ENCODE measurements at places on chromosomes 2 and 18. TPM values are rescaled to one million over a fixed set of nuclear protein-coding genes. Genes with fewer than 3 reads are reported as not detected.
A peak's percentile ranks its signal among the peaks of the same experiment; 100 is the strongest.

CCL20 gene
- polyA plus RNA-seq = not detected

PLCD4 gene
- 0.21 TPM for polyA plus RNA-seq

MEMO1 gene
- polyA plus RNA-seq = 26.9 TPM

CXXC1 gene
- polyA plus RNA-seq = 136 TPM

RGPD5 gene
- polyA plus RNA-seq = 2.7 TPM

C2orf72 gene
- polyA plus RNA-seq = 1.7 TPM

TEKT4 gene
- polyA plus RNA-seq = not detected

TAF1B gene
- polyA plus RNA-seq = 5.4 TPM

CLEC4F gene
- polyA plus RNA-seq = not detected

NDUFB3 gene
- 15.5 TPM for polyA plus RNA-seq

SOWAHC gene
- 3.1 TPM for polyA plus RNA-seq

STAT1 gene
- polyA plus RNA-seq = 18.1 TPM

GRCh38 chr2:112960230-112960825 is 17.5 kb upstream of the IL36G start:
- DNase-seq = no peak

- DNase-seq = no peak
Measured at GRCh38 chr2:69010437-69011194, 2.4 kb upstream of the ANTXR1 start.

- no peak for DNase-seq
Measured at GRCh38 chr2:181515719-181516118, 58.5 kb downstream of the ITGA4 start.

DNA sequence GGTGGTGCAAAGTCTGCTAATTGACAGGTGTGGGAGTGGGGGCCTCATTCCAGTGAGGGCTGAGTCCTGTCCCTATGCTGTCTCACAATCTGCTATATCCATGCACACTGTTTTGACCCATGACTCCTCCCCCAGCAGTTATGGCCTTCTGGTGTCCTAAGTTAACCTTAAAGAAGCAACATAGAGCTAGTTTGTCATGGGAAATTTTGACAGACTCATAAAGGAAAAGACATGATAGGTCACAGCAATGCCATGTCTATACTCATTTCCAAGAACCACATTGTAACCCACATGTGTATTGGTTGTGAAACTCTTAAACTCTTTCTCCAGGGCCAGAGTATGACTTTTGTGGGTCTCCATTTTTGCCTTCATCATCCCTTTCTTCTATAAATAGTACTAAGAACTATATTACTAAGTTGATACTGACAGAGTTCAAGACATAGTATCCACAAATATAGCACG is 78.2 kb upstream of the SLC1A4 start:
- DNase-seq = no peak

- no peak for DNase-seq
Measured at GRCh38 chr18:72174972-72175649, 369.0 kb downstream of the CBLN2 start.

GRCh38 chr18:8705961-8706790 is 820 bp downstream of the MTCL1 start:
- no peak for DNase-seq

- DNase-seq = no peak
Measured at GRCh38 chr2:178531168-178531567, 50.9 kb downstream of the PLEKHA3 start.

GRCh38 chr2:10592652-10593051 is 97.1 kb downstream of the NOL10 start:
- no peak for DNase-seq

DNA sequence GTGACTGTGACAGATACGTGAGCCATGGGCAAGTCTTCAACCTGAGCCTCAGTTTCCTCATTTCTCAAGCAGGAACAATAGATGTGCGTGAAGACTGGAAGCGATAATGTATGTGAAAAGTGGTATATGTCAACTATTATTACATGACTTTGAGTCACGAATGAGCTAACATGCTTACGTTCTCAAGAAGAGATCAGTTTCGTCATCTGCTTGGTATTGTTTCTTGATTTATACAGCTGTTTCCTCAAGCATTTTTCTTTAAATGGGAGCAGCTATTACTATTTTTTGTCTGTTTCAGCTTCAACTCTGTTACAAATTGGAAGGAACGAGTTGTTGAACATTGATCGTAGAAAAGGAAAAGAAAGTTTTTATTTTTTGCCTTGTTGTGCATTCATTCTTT is 48.5 kb upstream of the THOC1 start:
- no peak for DNase-seq

- DNase-seq = peak; percentile 27
Measured at GRCh38 chr18:54529444-54529843, 61.6 kb upstream of the DYNAP start.

- DNase-seq = no peak
Measured at GRCh38 chr2:159550231-159550630, 66.1 kb downstream of the BAZ2B start.

DNA sequence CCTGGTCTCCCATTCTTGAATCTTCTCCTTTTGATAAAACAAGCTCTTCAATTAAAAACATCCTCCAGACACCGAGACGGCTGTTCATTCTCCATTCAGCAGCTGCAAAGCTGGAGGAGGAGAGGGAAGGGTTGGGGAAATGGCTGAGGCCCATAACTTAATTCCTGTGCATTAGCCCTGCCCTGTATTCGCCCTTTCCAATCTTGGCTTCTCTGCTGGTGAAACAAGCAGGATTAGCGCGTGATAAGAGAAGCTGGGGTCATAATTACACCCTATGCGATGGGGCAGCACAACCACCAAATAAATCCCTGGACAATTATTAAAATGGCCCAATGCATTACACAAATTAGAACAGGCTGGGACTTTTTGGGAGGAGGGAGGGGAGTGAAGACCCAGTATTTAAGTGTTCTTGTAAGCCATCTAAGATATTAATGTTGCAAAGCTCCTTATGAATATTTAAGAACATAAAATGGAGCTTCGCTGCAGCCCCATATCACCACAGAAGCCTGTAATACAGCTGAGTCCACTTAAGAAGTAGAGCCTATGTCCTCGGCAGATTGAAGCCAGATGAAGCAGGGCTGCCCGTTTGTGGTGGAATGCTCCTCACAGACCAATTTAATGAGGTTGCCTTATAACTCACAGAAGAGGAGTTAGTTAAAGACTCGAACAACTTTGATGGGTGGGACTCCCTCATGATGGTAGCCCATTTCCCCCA is 176.6 kb upstream of the SKOR2 start:
- DNase-seq = no peak

DNA sequence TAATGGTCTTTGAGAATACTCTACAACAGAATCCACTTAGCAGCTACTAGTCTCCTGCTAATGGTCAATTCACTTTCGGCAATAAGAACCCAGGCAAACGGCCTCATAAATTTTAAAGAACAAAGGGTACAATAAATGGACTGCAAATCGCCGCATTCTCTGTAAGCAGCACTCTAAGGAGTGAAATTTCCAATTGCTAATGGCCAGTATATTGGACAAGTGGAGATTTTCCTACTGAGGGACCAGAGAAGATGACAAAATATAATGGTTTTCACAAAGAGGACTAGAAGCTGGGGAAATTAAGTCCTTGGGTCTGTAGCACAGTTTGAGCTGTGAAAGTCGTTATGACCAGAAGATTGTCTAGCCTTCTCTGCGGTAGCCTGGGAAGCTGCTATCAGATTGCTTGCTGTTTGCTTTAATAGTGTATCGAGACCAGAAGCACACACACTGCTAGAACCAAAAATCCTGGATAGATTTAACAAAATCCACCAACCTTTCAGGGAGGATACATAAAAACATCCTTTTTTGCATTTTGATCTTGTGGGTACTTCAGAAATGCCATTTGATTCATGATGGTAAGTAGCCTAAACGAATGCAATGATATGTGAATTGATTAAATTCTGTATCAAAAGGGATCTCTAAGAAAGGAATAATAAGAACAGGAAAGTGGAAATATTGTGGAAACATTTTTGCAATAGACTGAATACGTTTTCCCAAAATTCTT is 53.6 kb upstream of the ATP8B1 start:
- DNase-seq = no peak

GRCh38 chr2:3738454-3738853 is 35.1 kb downstream of the DCDC2C start:
- DNase-seq = no peak

DNA sequence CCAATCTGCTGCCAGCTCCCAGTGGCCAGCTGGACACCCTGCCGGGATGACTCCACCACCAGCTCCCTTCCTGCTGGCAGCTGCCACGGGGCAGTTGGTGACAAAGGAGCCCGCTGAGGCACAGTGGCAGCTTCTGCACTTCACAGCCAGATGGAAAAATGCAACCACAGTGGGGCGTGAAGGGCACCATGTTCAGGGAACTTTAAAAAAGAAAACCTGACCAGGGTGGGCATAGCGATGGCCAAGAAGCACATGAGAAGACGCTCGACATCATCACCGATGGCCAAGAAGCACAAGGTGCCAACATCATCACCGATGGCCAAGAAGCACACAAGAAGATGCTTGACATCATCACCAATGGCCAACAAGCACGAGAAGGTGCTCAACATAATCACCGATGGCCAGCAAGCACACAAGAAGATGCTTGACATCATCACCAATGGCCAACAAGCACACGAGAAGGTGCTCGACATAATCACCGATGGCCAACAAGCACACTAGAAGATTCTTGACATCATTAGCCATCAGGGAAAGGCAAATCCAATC is 243.5 kb downstream of the EIPR1 start:
- no peak for DNase-seq

DNA sequence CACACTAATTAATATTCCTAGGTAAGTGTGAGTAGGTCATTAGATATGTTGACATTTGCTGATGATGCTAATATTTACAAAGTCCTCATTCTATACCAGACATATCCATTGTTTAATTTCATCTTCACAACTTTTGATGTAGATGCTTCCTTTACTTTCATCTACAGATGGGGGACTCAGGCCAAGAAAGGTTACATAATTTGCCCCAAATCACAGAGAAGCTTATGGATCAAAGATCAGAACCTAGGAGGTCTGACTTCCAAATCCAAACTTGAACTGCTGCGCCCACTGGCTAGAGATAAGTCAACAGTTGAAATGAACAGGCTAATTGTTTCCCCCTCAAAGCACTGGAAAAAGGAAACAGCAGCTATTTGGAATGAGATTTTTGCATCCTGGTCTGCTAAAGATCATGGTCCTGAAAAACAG is 95.6 kb upstream of the TMEM178A start:
- no peak for DNase-seq

DNA sequence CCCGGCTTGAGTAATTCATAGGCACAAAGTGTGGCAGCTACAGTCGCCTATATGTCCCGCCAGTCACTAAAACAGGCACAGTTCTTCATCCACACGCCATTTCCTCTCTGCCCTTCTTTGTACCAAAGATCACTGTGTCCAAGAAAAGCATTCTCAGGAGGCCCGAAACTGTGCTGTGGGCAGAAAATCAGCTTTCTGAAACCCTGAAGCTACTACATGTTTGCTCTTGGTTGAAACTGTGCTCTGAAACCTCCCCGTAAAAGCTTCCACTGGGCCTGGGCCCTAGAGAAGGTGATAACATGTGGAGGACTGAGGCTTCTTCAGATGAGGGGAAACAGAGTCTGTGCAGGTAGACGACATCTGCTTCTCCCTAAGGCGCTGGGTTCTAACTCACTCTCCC is 75.6 kb upstream of the ID2 start:
- no peak for DNase-seq

- DNase-seq = no peak
Measured at GRCh38 chr2:7887441-7887840, 794.4 kb upstream of the ID2 start.

- DNase-seq = no peak
Measured at GRCh38 chr2:197107291-197108269, 181.1 kb upstream of the PGAP1 start.

DNA sequence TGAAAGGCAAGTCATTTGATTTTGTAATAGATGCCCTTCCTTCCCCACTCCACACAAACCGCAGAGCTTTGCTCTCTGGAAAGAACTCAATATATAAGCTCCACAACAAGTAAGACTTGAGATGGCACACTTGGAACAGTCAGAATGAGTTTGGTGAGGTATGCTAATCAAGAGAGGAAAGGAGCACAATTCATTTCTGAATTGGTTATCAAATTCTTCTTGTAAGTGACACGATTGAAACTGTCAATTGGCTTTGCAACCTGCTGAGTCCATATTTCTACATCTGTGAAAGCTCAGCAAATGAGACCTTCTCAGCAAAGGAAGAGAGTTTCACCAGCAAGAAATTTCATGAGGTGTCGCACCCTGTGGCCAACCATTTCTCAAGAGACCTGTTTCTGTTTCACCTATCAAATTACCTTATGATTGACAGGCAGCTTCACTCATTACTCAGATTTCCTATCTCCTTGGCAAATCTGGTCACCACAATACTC is 19.1 kb downstream of the CTLA4 start:
- DNase-seq = no peak

- DNase-seq = no peak
Measured at GRCh38 chr18:22282311-22283115, 113.1 kb downstream of the GATA6 start.

DNA sequence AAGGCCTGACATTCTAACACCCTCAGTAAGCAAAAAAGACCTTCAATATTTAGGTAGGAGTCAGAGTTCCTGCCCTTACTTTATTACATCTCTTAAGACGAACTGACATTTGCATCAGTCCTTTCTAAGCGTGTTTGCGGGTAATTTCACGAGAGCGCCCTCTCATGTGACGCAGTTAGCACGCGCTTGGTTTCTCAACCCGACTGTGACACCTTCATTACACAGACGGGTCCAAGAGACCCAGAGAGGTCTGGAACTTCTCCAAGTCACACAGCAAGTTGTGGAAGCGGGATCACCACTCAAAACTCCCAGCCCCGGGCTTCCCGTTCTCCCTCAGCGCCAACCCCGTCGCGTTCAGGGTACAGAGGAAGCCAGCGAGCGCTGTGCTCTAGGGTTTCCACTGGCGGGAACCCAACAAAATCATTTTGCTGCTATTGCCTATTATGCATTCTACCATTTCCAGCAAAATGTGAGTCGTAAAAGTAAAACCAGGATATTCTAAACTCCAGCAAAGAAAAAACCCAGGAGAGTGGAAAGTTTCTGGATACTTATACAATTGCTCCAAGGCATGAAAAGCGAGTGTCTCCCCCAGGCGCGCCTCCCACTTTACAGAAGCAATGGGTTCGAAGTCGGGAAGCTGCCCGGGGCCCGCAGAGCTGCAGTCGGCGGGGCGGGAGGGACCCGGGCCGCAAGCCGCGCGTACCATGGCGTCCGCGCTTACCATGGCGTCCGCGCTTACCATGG is 601 bp downstream of the ENOSF1 start:
- DNase-seq = peak; percentile 45

- no peak for DNase-seq
Measured at GRCh38 chr18:62450546-62451410, 72.0 kb upstream of the ZCCHC2 start.

DNA sequence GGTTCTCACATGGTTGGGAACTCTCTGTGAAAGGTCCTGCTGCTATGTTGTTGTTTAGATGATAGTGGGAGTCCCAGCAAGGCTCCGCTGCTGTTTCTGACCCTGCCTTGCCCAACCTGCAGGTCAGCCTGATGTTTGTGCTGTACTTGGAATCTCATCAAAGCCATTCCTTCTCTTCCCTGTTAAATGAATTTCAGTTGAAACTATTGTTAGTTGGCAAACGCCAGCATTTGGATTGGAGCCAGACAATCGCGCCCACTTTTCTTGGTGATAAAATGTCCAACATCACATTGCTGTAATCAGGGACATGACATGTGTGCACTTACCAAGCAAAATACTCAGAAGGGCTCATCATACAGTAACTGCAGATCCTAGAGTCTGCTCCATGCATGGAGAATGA is 12.8 kb upstream of the TWSG1 start:
- DNase-seq = no peak
